ENCODE measurements at places on chromosomes 1 and 21. TPM values are rescaled to one million over a fixed set of nuclear protein-coding genes. Genes with fewer than 3 reads are reported as not detected.

GRCh38 chr1:156498432-156499193 lies 2.0 kb downstream of the MEF2D start:
- no peaks in the 10 kb centered on the region for H3K27me3 ChIP-seq
- no peak for DNase-seq
- H3K36me3 ChIP-seq, result peaks cover 3% of the 10 kb centered on the region
- H3K27ac ChIP-seq, result peak overlapping the region; percentile 98
- peaks cover 86% of the 10 kb centered on the region for H3K4me1 ChIP-seq

DNA sequence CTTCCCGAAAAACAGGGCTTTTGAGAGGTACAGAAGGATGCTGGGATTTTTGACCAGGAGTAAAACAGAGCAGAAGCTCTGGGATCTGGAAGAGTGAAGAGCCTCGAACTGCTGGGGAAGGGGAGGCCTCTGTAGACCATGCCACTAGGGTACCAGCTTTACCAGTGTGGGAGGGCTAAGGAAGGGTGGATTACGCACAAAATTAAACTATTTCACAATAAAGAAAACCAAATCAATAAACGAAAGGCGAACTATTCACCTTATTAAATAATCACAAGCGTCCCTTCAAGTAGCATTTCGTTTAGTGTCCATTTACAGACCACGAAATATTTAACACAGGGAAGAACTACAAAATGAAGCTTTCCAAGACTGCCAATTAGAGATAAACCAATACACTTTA lies 723 bp downstream of the CZIB start:
- H3K27ac ChIP-seq, result peak overlapping the region; percentile 64
- DNase-seq, result no peak
- peak overlapping the region; percentile 91 for H3K4me3 ChIP-seq
- peaks cover 10% of the 10 kb centered on the region for H3K36me3 ChIP-seq
- H3K27me3 ChIP-seq, result no peaks in the 10 kb centered on the region

GRCh38 chr1:29802181-29803068 lies 566.1 kb downstream of the PTPRU start:
- H3K4me3 ChIP-seq, result no peak overlapping the region
- no peak for DNase-seq
- no peaks in the 10 kb centered on the region for H3K27me3 ChIP-seq
- H3K36me3 ChIP-seq, result no peaks in the 10 kb centered on the region

GRCh38 chr1:2344121-2344681 lies 47.2 kb downstream of the MORN1 start:
- no peak overlapping the region for H3K27ac ChIP-seq
- H3K36me3 ChIP-seq, result no peaks in the 10 kb centered on the region
- no peak for DNase-seq

GRCh38 chr1:200211157-200211556 lies 183.6 kb downstream of the NR5A2 start:
- no peaks in the 10 kb centered on the region for H3K36me3 ChIP-seq
- no peak overlapping the region for H3K4me3 ChIP-seq
- DNase-seq, result no peak
- no peak overlapping the region for H3K27ac ChIP-seq
- H3K4me1 ChIP-seq, result peaks cover 6% of the 10 kb centered on the region

GRCh38 chr1:58895559-58896145 lies 111.8 kb upstream of the JUN start:
- no peaks in the 10 kb centered on the region for H3K27me3 ChIP-seq
- DNase-seq, result peak; percentile 49
- H3K4me1 ChIP-seq, result peaks cover 70% of the 10 kb centered on the region
- H3K4me3 ChIP-seq, result no peak overlapping the region
- H3K27ac ChIP-seq, result peak overlapping the region; percentile 64

- no peak overlapping the region for H3K4me3 ChIP-seq
- no peak for DNase-seq
- no peak overlapping the region for H3K27ac ChIP-seq
- H3K27me3 ChIP-seq, result no peaks in the 10 kb centered on the region
- H3K36me3 ChIP-seq, result no peaks in the 10 kb centered on the region
- no peaks in the 10 kb centered on the region for H3K4me1 ChIP-seq
These were observed 121.2 kb downstream of the DUSP10 start for GRCh38 chr1:221620437-221621384.

DNA sequence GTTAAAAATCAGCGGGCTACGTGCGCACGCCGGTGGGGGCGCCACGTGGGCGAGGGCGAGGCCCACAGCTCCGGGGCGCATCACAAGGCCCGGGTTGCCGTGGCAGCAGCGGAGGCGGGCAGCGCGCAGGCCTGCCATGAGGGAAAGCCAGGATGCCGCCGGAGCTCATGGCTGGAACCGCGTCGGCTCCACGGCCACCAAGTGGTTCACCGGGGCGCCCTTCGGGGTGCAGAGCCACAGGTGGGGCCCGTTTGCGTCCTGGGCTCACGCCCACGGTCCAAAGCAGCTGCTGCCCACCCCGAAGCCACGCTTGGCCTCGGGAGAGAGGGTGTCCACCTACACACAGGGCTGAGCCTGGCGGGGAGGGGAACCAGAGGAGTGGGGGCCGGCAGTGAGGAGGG lies 4.9 kb upstream of the TTC22 start:
- peaks cover 11% of the 10 kb centered on the region for H3K27me3 ChIP-seq
- no peaks in the 10 kb centered on the region for H3K36me3 ChIP-seq
- no peak overlapping the region for H3K27ac ChIP-seq
- no peak for DNase-seq
- peaks cover 8% of the 10 kb centered on the region for H3K4me1 ChIP-seq

GRCh38 chr1:61171974-61172373 lies 89.6 kb downstream of the NFIA start:
- H3K27me3 ChIP-seq, result no peaks in the 10 kb centered on the region
- H3K27ac ChIP-seq, result no peak overlapping the region
- no peaks in the 10 kb centered on the region for H3K4me1 ChIP-seq

DNA sequence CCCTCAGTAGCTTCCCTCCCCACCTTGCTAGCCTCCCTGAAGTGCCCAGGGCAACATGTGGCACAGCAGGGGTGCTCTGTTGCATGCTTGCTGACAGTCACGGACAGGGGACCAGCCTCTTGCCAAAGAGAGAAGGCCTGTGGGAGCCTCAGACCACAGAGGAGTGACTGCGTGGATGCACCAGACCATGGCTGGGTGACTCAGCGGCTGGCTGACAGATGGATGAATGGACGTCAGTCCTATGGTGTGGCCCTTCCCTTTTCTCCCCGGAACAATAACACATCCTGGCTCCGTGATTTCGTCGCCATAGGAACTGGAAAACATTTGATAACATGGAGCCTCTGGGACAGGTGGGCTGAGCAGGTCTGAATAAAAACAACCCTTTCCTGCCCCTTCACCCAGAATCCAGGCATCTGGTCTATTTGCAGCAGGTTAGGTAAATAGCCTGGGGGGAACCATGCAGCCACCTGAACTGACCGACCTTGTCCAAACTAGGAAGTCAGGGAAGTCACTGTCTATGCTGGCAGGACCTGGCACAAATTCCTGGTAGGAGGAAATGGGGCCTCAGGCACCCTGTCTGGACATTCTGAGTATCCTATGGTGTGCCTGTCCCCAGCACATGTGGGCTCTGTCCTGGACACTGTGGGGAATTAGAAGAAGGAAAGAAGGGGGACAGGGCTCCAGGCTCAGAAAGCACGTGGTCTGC lies 53.3 kb downstream of the NENF start:
- peaks cover 45% of the 10 kb centered on the region for H3K4me1 ChIP-seq
- H3K27me3 ChIP-seq, result no peaks in the 10 kb centered on the region
- DNase-seq, result peak; percentile 98
- H3K4me3 ChIP-seq, result no peak overlapping the region
- H3K36me3 ChIP-seq, result no peaks in the 10 kb centered on the region

DNA sequence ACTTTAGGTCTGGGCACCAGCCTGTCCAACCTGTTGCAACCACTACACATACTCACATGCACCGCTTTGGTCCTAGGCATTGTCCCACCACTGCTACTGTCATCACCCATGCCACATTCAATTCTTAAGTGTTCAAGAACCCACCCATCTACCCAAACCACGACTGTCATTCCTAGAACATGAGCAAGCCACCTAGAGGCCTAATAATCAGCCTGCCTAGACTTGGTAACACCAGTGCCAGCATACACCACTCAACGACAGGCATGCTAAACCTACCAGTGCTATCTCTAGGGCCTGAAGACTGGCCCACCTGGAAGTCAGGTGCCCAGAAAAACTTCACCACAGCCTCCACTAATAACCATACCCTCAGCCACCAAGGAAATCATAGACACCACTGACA lies 532.8 kb upstream of the DEPDC1 start:
- DNase-seq, result no peak
- no peaks in the 10 kb centered on the region for H3K36me3 ChIP-seq
- no peak overlapping the region for H3K27ac ChIP-seq
- H3K4me1 ChIP-seq, result no peaks in the 10 kb centered on the region

DNA sequence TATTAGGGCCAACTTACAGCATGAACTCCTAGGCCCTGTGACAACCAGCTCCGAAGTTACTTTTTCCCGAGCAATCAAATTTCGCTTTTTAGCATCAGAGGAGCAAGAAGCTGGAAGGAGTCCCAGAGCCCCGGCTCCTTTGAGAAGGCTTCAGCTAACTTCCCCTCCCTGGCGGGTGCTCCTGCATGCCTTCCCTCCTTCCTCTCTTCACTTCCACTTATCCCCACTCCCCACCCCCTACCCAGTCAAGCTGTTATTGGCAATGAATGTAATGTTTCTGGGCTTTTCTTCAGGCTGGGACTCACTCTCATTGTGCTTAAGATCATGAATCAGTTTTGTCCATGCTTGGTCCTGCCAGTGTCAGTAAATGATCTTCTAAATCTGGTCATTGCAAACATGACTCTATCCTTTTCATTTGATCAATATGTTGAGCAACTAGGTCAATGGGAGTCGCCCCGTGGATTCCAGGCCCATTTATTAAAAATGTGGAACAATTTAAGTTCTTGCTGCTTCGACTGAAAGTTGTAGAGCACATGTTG lies 94.5 kb upstream of the TSPAN2 start:
- no peaks in the 10 kb centered on the region for H3K36me3 ChIP-seq
- H3K27ac ChIP-seq, result no peak overlapping the region
- no peak overlapping the region for H3K4me3 ChIP-seq

Gene GALE
- 17.6 TPM for polyA plus RNA-seq

Gene AMY1B
- polyA plus RNA-seq, result not detected

Gene CFAP45
- polyA plus RNA-seq, result 0.12 TPM

Gene RBBP4
- 60.6 TPM for polyA plus RNA-seq

Gene PGLYRP4
- 0.04 TPM for polyA plus RNA-seq

Gene HPCA
- polyA plus RNA-seq, result not detected

Gene GPATCH4
- 2.6 TPM for polyA plus RNA-seq

Gene CYP4A11
- polyA plus RNA-seq, result not detected

Gene CHIT1
- 0.08 TPM for polyA plus RNA-seq

Gene ST6GALNAC5
- polyA plus RNA-seq, result not detected

Gene KRTAP12-2
- polyA plus RNA-seq, result not detected

Gene PTGFR
- polyA plus RNA-seq, result not detected

Gene MRPS15
- polyA plus RNA-seq, result 32.1 TPM

Data from CD14-positive monocyte (primary cell).